ENCODE measurements at places on chromosomes 4 and X.
A peak's percentile ranks its signal among the peaks of the same experiment; 100 is the strongest.

DNA sequence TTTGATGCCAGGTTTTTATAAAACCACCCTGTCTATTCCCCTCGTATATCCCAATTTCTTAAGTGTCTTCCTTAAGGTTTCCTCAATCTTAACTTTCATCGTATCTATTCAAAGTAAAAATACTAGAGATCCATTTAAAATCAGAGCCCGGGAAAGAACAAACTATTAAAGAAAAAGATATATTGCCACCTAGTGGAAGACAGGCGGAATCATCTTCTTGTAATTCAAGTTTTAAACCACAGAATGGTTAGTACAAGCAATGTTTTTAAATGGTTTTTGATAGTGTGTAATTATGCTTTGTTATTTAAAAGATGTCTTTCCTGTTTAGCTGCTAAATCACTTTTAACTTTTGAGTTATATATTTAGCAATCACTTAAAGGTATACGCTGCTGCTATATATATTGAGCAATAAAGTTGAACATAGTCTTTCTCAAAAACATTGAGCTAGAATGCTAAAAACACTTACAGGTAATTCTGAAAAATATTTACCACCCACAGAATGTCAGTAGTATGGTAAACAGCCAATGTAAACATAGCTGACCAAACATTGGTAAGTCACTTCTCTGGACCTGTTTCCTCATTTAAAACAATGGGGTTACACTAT, 18.2 kb downstream of the PRDM8 start:
- H3K27ac ChIP-seq = no peak overlapping the region
- H3K4me1 ChIP-seq = no peaks in the 10 kb centered on the region
- no peaks in the 10 kb centered on the region for H3K27me3 ChIP-seq
- no peak overlapping the region for H3K4me3 ChIP-seq
- H3K36me3 ChIP-seq = no peaks in the 10 kb centered on the region

- H3K36me3 ChIP-seq = no peaks in the 10 kb centered on the region
- H3K27ac ChIP-seq = no peak overlapping the region
- no peaks in the 10 kb centered on the region for H3K4me1 ChIP-seq
- no peak overlapping the region for H3K4me3 ChIP-seq
- no peak for DNase-seq
Observed at GRCh38 chr4:85531560-85532341, 56.8 kb downstream of the ARHGAP24 start.

DNA sequence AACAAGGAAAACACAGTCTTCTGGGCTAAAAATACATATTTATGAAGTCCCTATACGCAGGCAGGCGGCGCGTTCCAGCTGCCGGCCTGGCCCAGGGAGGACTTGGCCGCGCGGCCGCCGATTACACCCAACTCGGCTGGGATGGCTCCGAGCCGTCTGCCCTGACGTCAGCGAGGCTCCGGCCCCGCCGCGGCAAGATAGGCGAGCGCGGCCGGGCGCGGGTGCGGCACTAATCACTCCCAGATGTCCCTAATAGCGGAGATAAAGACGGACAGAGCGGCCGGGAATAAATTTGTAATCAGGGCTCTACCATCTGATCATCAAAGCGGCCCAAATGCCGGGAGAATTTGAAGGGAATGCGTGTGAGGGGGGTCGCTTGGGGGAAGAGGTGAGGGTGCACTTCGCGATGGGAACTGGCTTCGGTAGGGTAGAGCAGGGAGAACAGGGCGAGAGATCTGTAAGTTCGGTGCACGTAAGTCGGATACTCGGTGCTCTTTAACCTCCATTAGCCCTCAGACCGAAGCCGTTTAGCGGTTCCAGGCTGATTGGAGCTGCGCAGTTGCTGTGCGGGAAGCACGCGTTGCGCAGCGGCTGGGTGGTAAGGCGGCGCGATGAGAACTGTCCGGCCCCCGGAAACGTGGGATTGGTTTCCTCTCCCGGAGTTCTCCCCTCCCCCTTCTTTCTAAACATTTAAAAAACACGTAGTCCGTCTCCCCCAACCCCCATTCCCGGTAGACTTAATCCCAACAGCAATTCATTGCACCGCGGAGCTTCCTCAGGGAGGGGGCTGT, 7.7 kb downstream of the HAND2 start:
- H3K36me3 ChIP-seq = no peaks in the 10 kb centered on the region
- H3K27me3 ChIP-seq = peaks cover 100% of the 10 kb centered on the region
- no peak overlapping the region for H3K27ac ChIP-seq
- DNase-seq = peak; percentile 53
- peak overlapping the region; percentile 15 for H3K4me3 ChIP-seq

DNA sequence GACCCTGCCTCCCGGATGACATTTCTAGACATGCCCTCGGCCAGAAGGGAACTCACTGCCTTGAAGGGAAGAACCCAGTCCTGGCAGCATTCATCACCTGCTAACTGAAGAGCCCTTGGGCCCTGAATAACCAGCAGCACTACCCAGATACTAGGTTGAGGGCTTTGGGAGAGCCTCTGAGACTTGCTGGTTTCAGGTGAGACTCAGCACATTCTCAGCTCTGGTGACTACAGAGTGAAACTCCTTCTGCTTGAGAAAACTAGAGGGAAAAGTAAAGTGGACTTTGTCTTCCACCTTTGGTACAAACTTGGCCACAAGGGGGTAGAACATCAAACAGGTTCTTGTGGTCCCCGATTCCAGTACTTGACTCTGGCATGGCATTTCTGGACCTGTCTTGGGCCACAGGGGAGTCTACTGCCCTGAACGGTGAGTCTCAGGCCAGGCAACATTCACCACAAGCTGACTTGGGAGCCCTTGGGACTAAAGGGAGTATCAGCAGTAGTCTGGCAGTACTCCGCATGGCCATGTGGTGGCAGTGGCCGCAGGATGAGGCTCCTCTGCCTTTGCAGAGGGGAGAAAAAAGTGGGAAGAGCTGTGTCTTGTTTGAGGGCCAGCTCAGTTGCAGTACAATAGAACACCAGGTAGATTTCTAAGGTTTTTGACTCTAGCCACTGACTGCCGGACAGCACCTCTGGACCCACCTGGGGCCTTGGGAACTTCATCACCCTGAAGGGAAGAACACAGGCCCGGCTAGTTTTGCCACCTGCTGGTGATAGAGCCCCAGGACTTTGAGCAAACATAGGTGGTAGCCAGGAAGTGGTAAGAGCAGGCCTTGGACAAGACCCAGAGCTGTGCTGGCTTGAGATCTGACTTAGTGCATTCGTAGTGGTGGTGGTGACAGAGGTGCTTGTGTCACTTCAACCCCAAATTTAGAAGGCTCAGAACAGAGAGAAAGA, 414.8 kb downstream of the OPHN1 start:
- no peaks in the 10 kb centered on the region for H3K36me3 ChIP-seq
- DNase-seq = peak; percentile 8
- H3K27me3 ChIP-seq = no peaks in the 10 kb centered on the region

- H3K27ac ChIP-seq = no peak overlapping the region
- no peaks in the 10 kb centered on the region for H3K27me3 ChIP-seq
- no peaks in the 10 kb centered on the region for H3K36me3 ChIP-seq
- H3K4me3 ChIP-seq = no peak overlapping the region
- DNase-seq = peak; percentile 47
Observed at GRCh38 chr4:182486881-182487280, 243.7 kb downstream of the TENM3 start.

DNA sequence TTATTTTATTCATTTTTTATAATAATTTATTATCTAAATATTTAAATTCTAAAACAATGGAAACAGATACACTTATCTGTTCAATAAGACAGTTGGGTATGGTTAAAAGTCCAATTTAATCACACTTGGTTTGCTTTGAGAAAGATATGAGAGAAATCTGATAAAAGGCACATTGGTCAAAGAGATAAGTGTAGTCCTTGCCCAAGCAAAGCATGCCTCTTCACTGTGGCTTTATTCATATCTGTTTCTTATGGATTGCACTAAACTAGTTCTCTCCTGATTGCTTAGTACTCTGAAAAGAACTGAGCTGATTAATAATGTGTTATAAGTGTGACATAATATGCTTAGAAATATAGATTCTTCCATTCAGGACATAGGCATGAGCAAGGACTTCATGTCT, 39.8 kb downstream of the CXCL1 start:
- no peak overlapping the region for H3K27ac ChIP-seq
- DNase-seq = no peak
- no peak overlapping the region for H3K4me3 ChIP-seq

GRCh38 chrX:112865464-112866025, 24.9 kb upstream of the AMOT start:
- H3K36me3 ChIP-seq = no peaks in the 10 kb centered on the region
- no peak overlapping the region for H3K27ac ChIP-seq
- H3K4me1 ChIP-seq = no peaks in the 10 kb centered on the region
- H3K4me3 ChIP-seq = no peak overlapping the region
- no peak for DNase-seq

GRCh38 chr4:2598511-2599303, 62.3 kb downstream of the FAM193A start:
- H3K27me3 ChIP-seq = no peaks in the 10 kb centered on the region
- H3K36me3 ChIP-seq = peaks cover 2% of the 10 kb centered on the region
- H3K4me3 ChIP-seq = no peak overlapping the region
- H3K27ac ChIP-seq = peak overlapping the region; percentile 52
- H3K4me1 ChIP-seq = peaks cover 16% of the 10 kb centered on the region

- no peaks in the 10 kb centered on the region for H3K36me3 ChIP-seq
- no peaks in the 10 kb centered on the region for H3K27me3 ChIP-seq
- no peaks in the 10 kb centered on the region for H3K4me1 ChIP-seq
- no peak overlapping the region for H3K4me3 ChIP-seq
- no peak for DNase-seq
- no peak overlapping the region for H3K27ac ChIP-seq
Observed at GRCh38 chrX:68365341-68365740, 68.0 kb downstream of the OPHN1 start.
